Right ventricle myocardium superior (tissue), 1 donor: ENCODE measurements at places on chromosomes 3 and 15. TPM values are rescaled to one million over a fixed set of nuclear protein-coding genes. Genes with fewer than 3 reads are reported as not detected.

FAM3D gene
- not detected for total RNA-seq

NTRK3 gene
- total RNA-seq, result 3.2 TPM

MINDY2 gene
- total RNA-seq, result 40.3 TPM

GHSR gene
- total RNA-seq, result not detected

TGM4 gene
- not detected for total RNA-seq

ACP3 gene
- 1.3 TPM for total RNA-seq

TMEM207 gene
- not detected for total RNA-seq

PCBP4 gene
- total RNA-seq, result 64.1 TPM

FOXB1 gene
- total RNA-seq, result not detected
